Stimulated activated CD4-positive, alpha-beta T cell treated with anti-CD3 and anti-CD28 coated beads, Interleukin-4, amount 100 ng/mL, for 48 hours (primary cell): ENCODE measurements at places on chromosomes 2 and 18.

DNA sequence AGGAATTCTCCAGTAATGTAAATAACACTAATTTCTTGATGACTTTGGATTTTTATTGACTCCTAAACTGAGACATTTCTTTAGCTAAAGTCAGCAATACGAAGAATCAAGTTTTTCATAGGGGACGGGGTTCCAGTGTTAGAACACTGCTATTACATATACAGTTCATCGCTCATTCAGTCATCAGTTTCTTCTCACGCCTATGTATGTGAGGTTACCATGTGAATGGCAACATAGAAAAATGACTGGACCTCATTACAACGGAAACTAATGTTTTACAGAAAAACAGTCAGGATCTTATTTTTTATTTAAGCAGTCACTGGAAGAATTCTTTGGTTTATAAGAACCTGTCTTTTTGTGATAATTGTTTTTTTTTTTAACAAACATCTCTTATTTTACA, 56.4 kb downstream of the THADA start:
- DNase-seq = no peak

DNA sequence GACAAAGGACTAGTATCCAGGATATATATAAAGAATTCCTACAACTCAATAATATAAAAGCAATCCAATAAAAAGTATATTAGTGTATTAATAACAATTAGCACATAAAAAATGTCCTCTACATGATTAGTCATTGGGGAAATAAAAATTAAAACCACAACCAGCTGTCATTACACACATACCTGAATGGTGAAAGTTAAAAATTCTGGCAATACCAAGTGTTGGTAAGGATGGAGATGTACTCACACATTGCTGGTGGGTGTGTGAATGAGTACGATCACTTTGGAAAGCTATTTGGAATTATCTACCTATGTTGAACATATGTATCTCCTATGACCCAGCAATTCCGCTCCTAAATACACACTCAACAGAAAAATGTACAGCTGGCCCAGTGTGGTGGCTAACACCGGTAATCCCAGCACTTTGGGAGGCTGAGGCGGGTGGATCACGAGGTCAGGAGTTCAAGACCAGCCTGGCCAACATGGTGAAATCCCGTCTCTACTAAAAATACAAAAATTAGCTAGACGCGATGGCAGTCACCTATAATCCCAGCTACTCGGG, 14.3 kb upstream of the NOL10 start:
- no peak for DNase-seq

DNA sequence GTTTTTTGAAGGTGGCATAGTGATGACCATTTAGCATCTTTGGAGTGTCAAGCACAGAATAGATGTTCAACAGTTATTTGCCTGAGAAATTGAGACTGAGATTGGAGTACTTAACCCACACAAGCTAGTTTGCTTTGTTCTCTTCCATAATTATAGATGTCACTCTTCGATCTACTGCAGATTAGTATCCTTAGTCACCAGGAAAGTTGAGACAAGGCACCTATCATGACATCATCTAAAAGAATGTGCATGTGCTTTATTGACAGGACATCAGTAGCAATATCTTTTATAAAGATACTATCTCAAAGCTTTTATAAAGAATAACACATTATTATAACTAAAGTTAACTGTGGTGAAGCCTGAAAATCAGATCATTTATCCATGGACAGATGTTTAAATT, 6.4 kb downstream of the VRK2 start:
- DNase-seq = no peak

DNA sequence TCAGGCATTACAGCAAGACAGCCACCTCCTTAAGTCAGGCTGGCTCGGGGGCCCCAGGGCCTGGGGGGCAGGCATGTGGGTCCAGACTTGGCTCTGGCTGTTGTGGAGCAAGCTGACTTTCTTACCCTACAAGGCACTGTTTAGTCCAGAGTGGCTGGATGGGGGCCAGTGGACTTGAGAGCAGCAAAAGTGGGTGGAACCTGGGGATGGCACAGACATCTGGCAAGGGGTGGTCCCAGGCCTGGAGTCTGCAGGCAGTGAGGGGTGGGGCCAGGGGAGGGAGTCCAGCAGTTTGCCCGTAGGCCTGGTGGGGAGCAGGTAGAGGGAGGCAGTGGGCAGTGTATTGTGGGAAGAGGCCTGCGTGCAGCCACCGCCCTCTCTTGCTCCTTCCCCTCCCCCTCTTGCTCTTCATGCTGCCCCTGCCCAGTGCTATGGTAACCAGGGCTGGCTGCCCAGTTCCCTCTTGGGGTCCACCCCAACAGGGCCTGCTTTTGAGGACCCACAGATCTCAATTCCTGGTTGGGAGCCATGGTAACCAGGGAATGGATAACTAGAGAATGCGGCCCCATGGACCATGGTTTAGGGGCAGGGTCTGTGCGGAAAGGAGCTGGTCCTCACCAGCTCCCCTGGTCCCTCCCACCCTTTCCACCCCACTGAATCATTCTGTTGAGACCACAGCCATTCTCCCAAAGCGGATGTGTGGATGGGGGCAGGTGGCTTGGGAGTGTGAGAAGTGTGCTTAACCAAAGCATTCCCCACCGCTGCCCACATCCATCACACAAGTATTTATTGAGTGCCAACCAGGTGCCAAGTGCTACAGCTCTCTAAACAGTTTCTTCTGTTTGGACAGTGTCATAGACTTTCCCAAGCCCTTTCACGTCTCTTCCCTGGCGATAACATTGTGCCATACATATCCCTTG, 19.3 kb downstream of the SPEG start:
- no peak for DNase-seq

DNA sequence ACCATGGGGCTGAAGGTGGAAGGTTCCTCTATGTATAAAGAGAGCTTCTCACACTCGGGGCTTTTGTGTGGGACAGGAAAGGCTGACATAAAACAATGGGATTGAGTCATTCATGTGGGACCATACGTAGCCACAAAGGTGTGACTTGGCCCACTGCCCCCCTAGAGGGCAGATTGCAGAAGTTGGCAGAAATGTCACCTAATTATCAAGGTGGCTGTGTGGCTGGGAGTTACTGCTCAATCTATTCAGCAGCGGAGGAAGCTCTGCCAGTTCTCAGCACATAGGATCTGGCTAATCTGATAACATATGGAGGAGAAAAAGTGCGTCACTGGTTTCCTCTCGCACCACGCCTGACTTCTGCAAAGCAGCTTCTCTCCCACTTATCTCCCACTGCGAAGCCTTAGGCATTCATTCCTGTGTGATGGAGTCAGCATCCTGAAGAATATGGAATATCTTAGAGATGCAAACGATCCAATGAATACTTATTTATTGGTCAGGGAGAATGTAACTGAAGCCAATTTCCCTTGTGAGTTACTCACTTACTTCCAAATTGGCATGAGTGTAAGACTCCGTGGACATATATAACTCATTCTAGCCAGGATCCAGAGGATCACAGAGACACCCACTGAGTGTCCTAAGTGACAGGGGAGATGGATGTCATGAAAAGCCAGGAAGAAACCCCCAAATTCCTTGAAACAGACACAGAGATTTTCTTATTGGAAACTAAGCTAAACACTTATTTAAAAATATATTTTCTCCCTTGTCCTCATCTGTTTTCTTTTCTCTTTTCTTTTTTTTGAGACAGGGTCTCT, 344.8 kb downstream of the TGIF1 start:
- no peak for DNase-seq

DNA sequence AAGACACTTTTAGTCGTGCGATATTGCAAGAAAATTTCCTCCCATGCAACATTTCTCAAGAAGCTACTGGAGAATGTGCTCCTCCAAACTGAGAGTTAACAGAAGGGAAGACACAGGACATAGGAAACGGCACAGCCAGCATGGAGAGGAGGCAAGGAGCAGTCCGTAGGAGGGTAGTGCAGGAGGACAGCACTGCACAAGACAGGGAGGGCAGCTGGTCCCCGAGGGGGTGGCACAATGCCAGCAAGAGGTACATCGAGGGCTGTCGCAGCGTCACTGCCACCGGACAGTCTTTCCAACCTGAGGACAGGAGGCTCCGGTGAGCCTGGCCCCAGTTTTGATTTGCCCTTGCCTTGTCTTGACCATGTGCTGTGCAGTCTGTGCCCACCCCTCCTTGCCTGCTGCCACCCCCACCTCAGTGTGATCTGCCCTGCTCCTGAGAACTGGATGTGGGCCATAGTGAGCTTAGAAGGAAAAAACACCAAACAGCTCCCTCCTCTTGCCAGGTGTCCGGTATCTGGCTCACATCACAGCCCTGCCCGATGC, 81.6 kb upstream of the LAPTM4A start:
- no peak for DNase-seq

GRCh38 chr2:134148172-134148571, 105.7 kb upstream of the MGAT5 start:
- DNase-seq = no peak

DNA sequence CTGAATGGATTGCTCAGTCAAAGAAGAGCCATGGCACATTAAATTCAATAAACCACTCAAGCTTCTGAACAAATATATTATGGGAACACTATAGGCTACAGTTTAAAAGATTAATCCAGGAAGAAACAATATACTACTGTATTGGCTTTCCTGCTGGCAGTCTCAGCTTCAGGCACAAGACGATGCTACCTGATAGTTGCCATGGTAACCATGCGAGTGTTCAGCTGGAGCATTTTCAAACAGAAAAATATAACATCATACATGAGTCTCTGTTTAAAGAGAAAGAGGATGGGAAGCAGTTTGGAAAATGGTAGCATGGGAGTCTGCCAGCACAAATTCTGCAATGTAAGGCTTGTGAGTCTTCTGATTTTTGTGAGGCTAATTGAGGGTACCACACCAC, 65.9 kb upstream of the CPO start:
- DNase-seq = no peak

GRCh38 chr2:195482010-195482409, 175.0 kb upstream of the SLC39A10 start:
- DNase-seq = no peak

- peak; percentile 45 for DNase-seq
Observed at GRCh38 chr2:28624793-28625701, 126.6 kb upstream of the PPP1CB start.

- no peak for DNase-seq
Observed at GRCh38 chr2:39215545-39215944, 28.2 kb downstream of the CDKL4 start.

DNA sequence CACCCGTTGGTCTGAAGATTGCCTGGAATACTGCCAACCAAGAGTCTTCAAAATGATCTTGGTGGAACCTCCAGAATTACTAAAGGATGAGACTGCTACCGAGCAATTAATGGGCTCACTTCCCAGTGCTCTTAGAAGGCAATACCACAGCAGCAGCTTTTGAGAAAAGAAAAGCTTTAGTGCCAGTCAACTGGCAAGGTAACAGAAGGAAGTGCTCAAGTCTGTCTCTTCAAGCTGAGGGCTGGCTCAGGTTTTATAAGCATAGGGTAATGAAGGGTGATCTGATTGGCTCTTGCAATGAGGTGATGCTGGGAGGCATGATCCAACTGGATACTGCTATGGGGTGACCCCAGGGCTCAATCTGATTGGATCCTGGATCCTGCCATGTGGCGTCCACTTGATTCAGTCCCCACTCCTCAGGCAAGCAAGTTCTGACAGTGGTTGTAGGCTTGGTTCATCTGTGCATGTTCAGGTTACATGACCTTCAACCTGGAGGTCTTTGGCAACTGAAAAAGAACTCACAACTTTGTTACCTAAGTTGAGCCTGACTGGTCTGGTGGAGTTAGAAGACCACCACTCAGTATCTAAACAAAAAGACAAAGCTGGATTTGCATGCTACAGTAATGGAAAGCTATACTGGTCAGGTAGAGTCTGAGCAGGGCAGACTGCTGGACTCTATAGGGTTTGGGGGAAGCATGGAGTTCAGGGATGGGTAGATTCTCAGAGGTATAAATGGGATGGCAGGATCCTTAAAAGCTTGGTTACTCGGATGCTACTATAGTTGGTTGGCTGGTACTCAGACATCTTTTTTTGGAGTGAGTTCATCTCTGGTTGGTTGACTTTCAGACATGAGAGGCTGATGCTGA, 14.0 kb upstream of the RIF1 start:
- DNase-seq = no peak

DNA sequence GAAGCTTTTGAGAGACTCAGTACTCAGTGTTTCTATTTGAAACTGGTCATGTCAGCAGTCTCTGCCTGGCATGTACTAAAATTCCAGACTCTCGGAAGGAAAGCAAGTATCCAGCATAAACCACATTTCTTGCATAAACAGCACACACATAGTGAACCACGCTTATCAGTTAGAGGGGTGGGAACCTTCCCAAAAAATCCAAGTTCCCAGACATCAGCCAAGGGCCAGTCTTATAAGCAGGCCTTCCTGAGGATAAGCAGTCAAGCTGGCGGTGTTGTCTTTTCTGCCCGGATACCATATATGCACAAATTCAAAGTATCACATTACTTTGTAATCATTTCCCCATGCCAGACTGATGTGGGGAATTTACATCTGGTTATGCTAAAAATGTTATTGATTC, 73.6 kb downstream of the ST6GAL2 start:
- DNase-seq = no peak

DNA sequence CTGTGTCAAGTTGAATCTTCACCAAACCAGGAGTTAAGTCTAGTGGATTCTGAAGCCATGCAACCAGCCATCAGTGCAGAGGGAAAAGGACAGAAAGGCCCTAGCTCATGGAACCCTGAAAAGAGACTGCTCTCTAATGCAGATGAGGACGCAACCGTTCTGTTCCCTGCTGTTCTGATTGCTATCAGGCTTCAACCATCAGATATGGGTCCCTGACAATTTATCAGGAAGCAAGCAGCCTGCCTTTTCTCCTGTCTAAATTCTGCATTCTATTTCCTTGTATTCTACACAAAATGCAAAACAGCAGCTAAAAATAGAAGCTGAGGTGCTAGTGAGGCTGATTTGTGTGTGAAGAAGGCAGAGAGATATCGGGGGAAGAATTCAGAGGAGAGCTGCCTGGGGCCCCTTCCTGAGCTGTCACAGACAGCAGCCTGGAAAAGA, 68.4 kb upstream of the RTN4 start:
- DNase-seq = no peak

DNA sequence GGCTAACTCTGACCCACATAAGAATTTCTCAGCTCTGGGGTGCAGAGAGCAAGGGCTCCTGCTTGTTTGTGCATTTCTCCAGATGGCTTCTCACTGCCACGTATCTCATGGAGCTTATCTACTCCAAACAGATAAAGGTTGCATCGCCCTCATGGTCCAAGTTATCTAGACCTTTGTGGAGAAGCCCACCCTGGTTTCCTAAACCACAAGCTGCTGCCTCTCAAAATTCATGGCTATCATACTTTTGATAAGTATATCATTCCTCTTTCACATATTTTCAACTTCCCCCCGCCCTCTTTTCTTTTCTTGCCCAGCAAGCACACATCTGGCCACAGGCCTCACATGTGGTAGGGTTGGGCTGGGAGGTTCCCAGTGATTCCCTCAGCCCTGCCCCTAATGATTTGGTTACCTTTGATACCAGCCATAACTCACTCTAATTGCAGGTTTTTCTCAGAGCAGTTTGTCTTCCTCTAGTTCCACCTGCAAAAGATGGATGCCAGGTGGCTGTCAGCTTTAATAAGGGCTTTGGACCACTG, 146.0 kb downstream of the RHBDD1 start:
- DNase-seq = no peak

DNA sequence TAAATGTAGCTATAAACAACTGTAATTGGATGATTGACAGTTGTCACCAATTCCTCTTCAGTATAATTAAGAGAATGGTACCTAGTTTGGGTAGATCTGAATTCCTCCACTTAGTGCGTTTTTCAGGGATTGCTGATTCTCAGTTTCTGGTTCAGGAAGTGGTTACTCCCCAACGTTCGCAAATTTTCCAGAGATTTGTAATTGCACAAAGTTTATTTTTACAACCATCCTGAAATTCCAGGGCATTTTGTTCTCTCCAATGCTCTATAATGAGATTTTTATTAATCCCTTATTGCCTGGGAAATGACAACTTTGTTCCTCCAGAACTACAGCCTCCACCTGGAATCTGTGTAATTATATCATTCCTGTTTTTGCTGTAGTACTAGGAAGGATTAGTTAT, 710.6 kb upstream of the ZEB2 start:
- no peak for DNase-seq
